ENCODE measurements at places on chromosomes 11 and 22.

GRCh38 chr11:73989156-73989555 lies 6.5 kb upstream of the UCP2 start:
- H3K27ac ChIP-seq = no peak overlapping the region
- no peak overlapping the region for H3K4me3 ChIP-seq
- H3K27me3 ChIP-seq = no peaks in the 10 kb centered on the region
- H3K4me1 ChIP-seq = peaks cover 18% of the 10 kb centered on the region

GRCh38 chr11:19800162-19800561 lies 87.5 kb downstream of the NAV2 start:
- peaks cover 6% of the 10 kb centered on the region for H3K27me3 ChIP-seq
- H3K36me3 ChIP-seq = no peaks in the 10 kb centered on the region
- no peak overlapping the region for H3K27ac ChIP-seq
- H3K4me1 ChIP-seq = no peaks in the 10 kb centered on the region

DNA sequence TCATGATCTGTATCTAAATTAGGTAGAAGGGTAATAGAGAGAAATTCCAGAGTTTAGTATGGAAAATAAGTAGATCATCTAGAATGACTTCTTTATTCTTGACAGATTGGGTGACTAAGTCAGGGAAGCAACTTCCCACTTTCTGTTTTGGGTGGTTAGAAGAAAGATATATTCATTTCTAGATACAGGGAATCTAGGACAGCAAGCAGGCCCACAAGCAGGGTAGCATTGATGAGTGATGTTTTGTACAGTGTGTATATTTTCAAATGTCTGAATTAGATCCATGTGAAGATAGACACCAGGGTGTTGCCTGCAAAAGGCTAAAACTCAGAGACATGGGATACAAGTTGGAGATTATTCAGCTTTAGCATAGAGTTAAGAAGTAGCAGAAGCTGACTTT lies 674.4 kb downstream of the CNTN5 start:
- no peak overlapping the region for H3K4me3 ChIP-seq
- no peaks in the 10 kb centered on the region for H3K36me3 ChIP-seq
- no peaks in the 10 kb centered on the region for H3K27me3 ChIP-seq
- no peaks in the 10 kb centered on the region for H3K4me1 ChIP-seq

DNA sequence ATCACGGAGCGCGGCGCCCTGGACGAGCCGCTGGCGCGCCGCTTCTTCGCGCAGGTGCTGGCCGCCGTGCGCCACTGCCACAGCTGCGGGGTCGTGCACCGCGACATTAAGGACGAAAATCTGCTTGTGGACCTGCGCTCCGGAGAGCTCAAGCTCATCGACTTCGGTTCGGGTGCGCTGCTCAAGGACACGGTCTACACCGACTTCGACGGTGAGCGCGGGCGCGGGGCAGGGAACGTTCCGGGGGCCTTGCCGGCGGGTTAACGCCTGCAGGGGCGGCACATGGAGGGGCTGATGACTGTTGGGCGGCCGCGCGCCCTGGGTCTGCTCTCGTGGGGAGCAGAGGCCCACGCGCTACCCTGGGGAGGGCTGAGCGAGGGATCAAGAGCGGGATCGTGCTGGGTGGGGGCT lies 1.0 kb downstream of the PIM3 start:
- H3K4me3 ChIP-seq = peak overlapping the region; percentile 90
- no peak for DNase-seq
- H3K36me3 ChIP-seq = peaks cover 22% of the 10 kb centered on the region
- peaks cover 24% of the 10 kb centered on the region for H3K4me1 ChIP-seq
- H3K27me3 ChIP-seq = no peaks in the 10 kb centered on the region

GRCh38 chr11:120917559-120918239 lies 106.2 kb upstream of the TBCEL start:
- no peak for DNase-seq
- H3K4me1 ChIP-seq = no peaks in the 10 kb centered on the region
- no peak overlapping the region for H3K27ac ChIP-seq
- peaks cover 5% of the 10 kb centered on the region for H3K27me3 ChIP-seq
- no peak overlapping the region for H3K4me3 ChIP-seq

GRCh38 chr11:87739766-87740165 lies 435.5 kb downstream of the RAB38 start:
- H3K36me3 ChIP-seq = no peaks in the 10 kb centered on the region
- no peak overlapping the region for H3K27ac ChIP-seq
- no peaks in the 10 kb centered on the region for H3K4me1 ChIP-seq
- DNase-seq = no peak
- H3K4me3 ChIP-seq = no peak overlapping the region
- H3K27me3 ChIP-seq = no peaks in the 10 kb centered on the region

GRCh38 chr11:12420040-12420439 lies 42.7 kb downstream of the PARVA start:
- H3K36me3 ChIP-seq = no peaks in the 10 kb centered on the region
- no peaks in the 10 kb centered on the region for H3K4me1 ChIP-seq
- no peak for DNase-seq
- H3K27ac ChIP-seq = no peak overlapping the region

DNA sequence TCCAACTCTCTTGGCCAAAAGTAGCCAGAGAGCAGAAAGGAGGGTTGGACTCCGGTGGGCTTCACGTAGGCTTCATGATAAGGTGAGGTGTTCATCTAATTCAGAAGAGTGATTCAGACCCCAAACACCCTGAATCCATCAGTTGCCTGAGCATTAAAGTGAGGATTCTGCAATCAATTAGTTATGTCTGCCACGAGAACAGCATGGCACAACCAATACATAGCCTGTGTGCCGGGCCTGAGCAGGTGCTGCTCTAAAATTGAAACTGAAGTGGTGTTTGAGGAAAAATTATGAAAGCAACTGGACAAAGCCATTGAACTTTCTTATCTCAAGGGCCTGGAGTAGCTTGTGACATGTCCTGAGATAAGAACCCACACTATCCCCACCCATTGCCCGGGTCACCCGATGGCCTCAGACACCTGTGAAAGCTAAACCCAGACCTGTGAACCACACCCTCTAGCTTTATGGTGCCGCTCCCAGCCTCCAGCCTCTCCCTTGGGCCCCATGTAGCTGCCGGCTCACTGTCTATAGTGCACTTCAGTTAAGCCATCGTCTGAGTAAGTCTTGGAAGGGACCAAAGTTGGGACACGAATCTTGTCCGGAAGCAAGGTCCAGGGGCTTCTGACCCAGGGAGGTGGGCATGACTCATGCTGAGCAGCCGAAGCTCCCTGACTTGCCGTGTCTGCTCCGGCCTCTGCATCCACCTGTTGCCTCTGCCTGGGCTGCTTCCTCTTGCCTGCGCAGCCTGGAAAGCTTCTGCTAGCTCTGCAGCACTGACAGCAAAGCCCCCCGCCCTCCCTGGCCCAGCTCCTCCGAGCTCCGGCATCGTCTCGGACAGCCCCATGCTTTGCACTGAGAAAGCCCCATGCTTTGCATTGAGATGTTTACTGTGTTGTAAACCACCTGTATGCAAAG lies 5.7 kb upstream of the MYEOV start:
- H3K27me3 ChIP-seq = no peaks in the 10 kb centered on the region
- no peaks in the 10 kb centered on the region for H3K4me1 ChIP-seq
- no peaks in the 10 kb centered on the region for H3K36me3 ChIP-seq
- no peak for DNase-seq

DNA sequence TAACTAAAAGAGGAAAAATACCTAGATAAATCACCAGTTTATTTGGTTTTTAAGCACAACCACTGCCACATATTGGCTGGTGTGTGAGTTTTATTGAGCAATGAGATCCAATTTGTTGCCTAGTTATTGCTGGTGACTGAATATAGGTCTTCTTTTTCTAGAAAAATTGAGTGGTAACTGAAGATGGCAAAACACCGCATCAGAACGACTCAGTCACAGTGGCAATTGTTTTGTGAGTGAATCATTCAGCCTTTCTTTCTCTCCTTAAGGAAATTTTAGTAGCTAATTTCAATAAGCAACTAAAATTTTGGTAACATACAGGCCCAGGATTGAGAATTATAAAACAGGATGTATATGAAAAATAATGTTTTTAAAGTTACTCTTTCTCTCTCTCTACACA lies 533.0 kb downstream of the KCNA4 start:
- no peak overlapping the region for H3K27ac ChIP-seq
- no peak overlapping the region for H3K4me3 ChIP-seq
- no peak for DNase-seq
- H3K27me3 ChIP-seq = no peaks in the 10 kb centered on the region

- DNase-seq = no peak
- H3K4me3 ChIP-seq = no peak overlapping the region
- H3K27me3 ChIP-seq = peaks cover 25% of the 10 kb centered on the region
- H3K36me3 ChIP-seq = no peaks in the 10 kb centered on the region
Measured at GRCh38 chr22:32217465-32217864, 12.6 kb upstream of the RFPL2 start.

GRCh38 chr11:117808784-117809183 lies 11.8 kb upstream of the DSCAML1 start:
- H3K27ac ChIP-seq = no peak overlapping the region
- H3K4me1 ChIP-seq = peaks cover 22% of the 10 kb centered on the region
- no peak for DNase-seq

- H3K27me3 ChIP-seq = peaks cover 15% of the 10 kb centered on the region
- no peaks in the 10 kb centered on the region for H3K4me1 ChIP-seq
- H3K4me3 ChIP-seq = no peak overlapping the region
- no peak overlapping the region for H3K27ac ChIP-seq
- H3K36me3 ChIP-seq = no peaks in the 10 kb centered on the region
- no peak for DNase-seq
Measured at GRCh38 chr11:126140201-126140925, 71.1 kb downstream of the RPUSD4 start.

GRCh38 chr22:35155403-35156025 lies 89.6 kb downstream of the ISX start:
- H3K27me3 ChIP-seq = peaks cover 10% of the 10 kb centered on the region
- H3K4me1 ChIP-seq = no peaks in the 10 kb centered on the region
- H3K27ac ChIP-seq = no peak overlapping the region
- no peak overlapping the region for H3K4me3 ChIP-seq

- H3K4me3 ChIP-seq = no peak overlapping the region
- H3K27ac ChIP-seq = no peak overlapping the region
- H3K4me1 ChIP-seq = peaks cover 16% of the 10 kb centered on the region
- peaks cover 72% of the 10 kb centered on the region for H3K27me3 ChIP-seq
Measured at GRCh38 chr22:28951969-28952521, 68.7 kb downstream of the ZNRF3 start.

DNA sequence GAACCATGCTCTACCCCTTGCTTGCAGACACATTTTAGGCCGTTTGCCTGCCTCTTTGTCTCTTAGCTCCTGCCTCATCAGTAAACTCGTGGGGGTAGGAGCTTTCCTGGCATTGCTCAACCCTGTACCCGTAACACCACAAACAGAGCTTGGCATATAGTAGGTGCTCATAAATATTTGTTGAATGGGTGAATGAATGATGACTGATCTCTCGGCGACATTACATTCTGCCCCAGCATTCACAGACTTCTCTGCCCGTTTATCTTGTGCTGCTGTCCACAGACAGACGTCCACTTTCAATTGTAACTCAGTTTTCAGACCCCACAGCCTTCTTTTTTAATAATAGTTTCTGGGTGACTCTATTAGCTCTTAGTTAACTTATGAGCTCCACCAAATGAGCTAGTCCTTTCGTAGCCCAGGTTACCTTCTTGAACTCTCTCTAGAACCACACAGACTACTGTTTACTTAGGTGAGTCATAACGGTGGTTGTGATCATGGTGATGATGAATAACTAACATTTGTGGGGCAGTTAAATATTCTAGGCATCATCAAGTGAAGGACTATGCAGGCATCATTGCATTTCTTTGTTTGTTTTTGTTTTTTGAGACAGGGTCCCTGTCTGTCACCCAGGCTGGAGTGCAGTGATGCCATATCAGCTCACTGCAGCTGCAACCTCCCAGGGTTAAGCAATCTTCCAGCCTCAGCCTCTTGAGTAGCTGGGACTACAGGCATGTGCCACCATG lies 188.4 kb downstream of the ADAMTS15 start:
- no peak overlapping the region for H3K4me3 ChIP-seq
- peaks cover 26% of the 10 kb centered on the region for H3K4me1 ChIP-seq
- no peak overlapping the region for H3K27ac ChIP-seq
- H3K36me3 ChIP-seq = no peaks in the 10 kb centered on the region
- H3K27me3 ChIP-seq = no peaks in the 10 kb centered on the region
- no peak for DNase-seq

DNA sequence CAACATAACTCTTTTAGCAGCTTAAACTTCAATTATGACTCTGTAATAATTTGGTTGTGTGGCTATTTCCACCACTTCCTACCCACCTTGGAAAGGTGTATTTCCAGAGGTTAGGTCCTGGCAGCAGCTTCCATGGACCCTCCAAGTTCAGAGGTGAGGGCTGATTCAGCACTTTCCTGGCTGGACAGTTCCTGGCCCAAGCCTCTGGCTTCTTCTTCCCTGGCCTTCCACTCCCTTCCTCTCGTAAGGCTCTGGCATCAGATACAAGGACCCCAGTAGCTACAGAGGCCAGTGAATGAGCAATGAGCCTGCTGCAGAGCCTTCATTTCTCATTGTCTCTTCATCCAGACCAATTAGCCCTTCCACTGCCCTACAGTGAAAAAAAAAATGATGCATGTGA lies 98.1 kb upstream of the KIRREL3 start:
- H3K27me3 ChIP-seq = no peaks in the 10 kb centered on the region
- H3K27ac ChIP-seq = no peak overlapping the region
- H3K36me3 ChIP-seq = no peaks in the 10 kb centered on the region
- no peak for DNase-seq
- no peak overlapping the region for H3K4me3 ChIP-seq
- H3K4me1 ChIP-seq = no peaks in the 10 kb centered on the region

GRCh38 chr11:14309425-14310192 lies 49.4 kb downstream of the RRAS2 start:
- H3K4me3 ChIP-seq = no peak overlapping the region
- peaks cover 30% of the 10 kb centered on the region for H3K4me1 ChIP-seq
- peaks cover 2% of the 10 kb centered on the region for H3K36me3 ChIP-seq
- no peaks in the 10 kb centered on the region for H3K27me3 ChIP-seq
- H3K27ac ChIP-seq = no peak overlapping the region

- no peak for DNase-seq
- H3K27ac ChIP-seq = no peak overlapping the region
- H3K27me3 ChIP-seq = no peaks in the 10 kb centered on the region
Measured at GRCh38 chr11:67632175-67632981, 2.6 kb upstream of the NUDT8 start.

- no peak for DNase-seq
- no peak overlapping the region for H3K4me3 ChIP-seq
- H3K27me3 ChIP-seq = no peaks in the 10 kb centered on the region
- H3K27ac ChIP-seq = no peak overlapping the region
- peaks cover 27% of the 10 kb centered on the region for H3K36me3 ChIP-seq
Measured at GRCh38 chr22:25174156-25174887, 25.3 kb upstream of the CRYBB3 start.

GRCh38 chr11:74288911-74289310 lies 22.5 kb downstream of the P4HA3 start:
- peaks cover 15% of the 10 kb centered on the region for H3K27me3 ChIP-seq
- no peak overlapping the region for H3K4me3 ChIP-seq

- H3K4me1 ChIP-seq = peaks cover 23% of the 10 kb centered on the region
- no peaks in the 10 kb centered on the region for H3K27me3 ChIP-seq
- DNase-seq = no peak
- H3K36me3 ChIP-seq = peaks cover 4% of the 10 kb centered on the region
- no peak overlapping the region for H3K4me3 ChIP-seq
Measured at GRCh38 chr11:111947143-111947542, 10.0 kb downstream of the DIXDC1 start.

GRCh38 chr11:70663815-70664214 lies 265.5 kb downstream of the CTTN start:
- no peak overlapping the region for H3K27ac ChIP-seq
- H3K4me1 ChIP-seq = no peaks in the 10 kb centered on the region
- no peaks in the 10 kb centered on the region for H3K36me3 ChIP-seq
- H3K27me3 ChIP-seq = peaks cover 24% of the 10 kb centered on the region
- no peak overlapping the region for H3K4me3 ChIP-seq
- no peak for DNase-seq

Measured in activated CD4-positive, alpha-beta T cell treated with anti-CD3 and anti-CD28 coated beads, Interleukin-2, amount 10 ng/mL, durations not matched to agents 7 days and 5 days (primary cell).